ENCODE measurements at places on chromosomes 5 and 9. TPM values are rescaled to one million over a fixed set of nuclear protein-coding genes. Genes with fewer than 3 reads are reported as not detected.

The PCDHGA6 gene
- total RNA-seq: 13.2 TPM

The IL7R gene
- 0.82 TPM for total RNA-seq

The N4BP3 gene
- total RNA-seq: 10.6 TPM

The PCDH12 gene
- 8.6 TPM for total RNA-seq

The PLK2 gene
- total RNA-seq: 103 TPM

The ADAMTS19 gene
- 36.0 TPM for total RNA-seq

The SAXO1 gene
- total RNA-seq: 0.05 TPM
